Thoracic aorta (tissue), 2 donors: ENCODE measurements at places on chromosomes 12 and 14. TPM values are rescaled to one million over a fixed set of nuclear protein-coding genes. Genes with fewer than 3 reads are reported as not detected.

- no peak for DNase-seq
These were observed 125.8 kb downstream of the NCOR2 start for GRCh38 chr12:124441443-124442194.

DNA sequence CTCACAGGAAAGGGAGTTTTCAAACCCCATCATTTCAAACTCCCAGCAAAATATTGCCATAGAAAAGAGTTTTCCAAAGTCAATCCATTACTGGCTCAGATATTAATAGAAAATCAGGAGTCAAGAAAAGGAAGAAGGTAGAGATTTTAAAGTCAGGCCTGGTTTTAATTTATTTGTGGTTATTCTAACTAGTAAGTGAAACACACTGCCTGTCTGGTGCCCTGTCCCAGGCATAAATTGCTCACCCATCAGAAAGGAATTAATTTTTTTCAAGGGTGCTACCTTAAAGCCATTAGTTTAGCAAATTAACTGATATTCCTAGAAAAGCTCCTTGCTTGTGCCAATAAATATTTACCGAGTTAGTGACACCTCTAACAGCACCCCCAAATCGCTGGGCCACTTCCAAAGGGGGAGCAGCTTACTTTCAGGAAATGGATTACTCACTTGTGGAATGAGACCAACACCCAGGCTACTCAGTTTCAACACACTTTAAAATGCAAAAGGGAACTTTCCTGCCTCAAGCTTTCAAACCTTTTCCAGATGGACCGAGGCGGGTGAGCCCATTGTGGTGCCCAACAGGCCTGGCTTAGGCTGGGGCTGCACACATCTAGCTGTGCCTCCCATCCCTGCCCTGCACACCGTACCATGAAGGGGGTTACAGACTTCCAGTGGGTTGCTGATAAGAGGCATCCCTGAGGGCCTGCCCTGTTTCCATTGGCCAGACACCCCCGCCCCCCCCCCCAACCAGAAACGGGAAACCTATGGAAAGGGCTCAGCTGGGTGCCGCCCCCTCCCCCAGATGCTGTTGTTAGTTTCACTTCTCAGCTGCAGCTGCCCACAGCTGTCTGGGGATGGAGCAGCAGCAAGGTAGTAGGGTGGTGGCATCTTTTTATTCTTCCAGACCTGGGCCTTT, 117.2 kb downstream of the SAMD4A start:
- DNase-seq: peak; percentile 68

- DNase-seq: no peak
These were observed 8.9 kb upstream of the WNT5B start for GRCh38 chr12:1620092-1620491.

DNA sequence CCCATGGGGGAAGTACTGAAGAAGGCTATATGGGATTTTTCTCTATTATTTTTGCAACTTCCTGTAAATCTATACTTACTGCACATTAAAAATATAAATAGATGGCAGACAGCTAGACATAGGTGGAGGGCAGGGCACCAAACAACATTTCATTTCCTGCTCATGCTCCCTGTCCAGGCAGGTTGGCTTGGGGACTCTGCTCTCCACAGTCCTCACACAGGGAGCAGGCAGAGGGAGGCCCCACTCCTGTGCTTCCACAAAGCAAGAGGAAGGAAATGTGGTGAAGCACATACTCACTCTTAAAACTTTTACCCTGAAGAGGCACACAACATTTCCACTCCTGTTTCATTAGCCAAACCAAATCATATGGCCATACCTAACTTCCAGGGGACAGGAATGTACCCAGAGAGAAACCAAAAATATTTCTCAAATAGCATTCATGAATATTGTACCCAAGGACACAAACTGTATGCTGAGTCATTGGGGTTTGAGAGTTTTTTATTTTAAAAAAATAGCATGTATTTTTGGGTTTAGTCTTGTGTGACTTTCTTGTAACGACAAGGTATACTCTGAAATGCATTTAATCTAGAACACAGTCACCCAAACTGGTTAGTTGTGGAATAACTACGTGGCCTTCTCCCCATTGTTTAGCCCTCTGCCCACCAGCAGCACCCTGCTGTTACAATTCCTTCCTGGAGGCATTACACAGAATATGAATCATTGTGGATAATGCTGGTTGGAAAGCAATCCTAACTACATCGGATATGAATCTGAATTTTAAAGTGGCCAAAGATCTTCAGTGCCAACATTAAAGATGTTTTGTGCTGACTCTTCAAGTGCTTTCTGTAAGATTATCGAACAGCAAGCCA, 40.9 kb downstream of the RTN1 start:
- DNase-seq: no peak

DNA sequence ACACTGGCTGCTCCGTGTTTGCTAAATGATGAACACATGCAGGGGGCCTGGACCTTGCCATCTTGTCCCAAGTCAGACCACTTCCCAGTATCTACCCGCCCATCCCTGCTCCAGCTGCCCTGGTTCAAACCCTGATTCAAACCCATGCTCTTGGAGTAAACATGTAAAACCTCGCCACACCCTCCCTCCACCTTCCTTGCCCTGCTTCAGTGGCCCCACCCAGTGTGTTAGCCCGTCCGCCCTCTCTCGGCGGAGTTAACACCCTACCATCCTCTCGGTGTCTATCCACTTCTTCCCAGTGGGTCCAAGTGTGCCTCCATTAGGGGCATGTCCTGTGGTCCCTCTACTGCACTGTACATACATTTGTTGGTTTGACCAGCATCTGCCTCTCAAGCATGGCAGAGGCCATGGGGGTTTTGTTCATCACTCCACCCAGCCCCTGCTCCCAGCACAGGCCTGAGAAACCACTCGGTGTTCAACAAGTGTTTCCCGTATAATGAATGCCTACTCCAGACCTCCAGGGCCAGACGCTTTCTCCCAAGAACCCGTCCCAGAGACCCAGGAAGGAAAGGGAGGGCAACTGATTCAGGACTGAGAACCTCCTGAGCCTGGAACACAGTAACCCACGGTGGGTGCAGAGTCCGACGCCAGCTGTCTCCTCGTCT, 37.1 kb downstream of the P2RX4 start:
- DNase-seq: no peak

GRCh38 chr14:77864085-77864484, 64.2 kb downstream of the ADCK1 start:
- no peak for DNase-seq

- DNase-seq: no peak
These were observed 8.7 kb upstream of the SDSL start for GRCh38 chr12:113413488-113413939.

GRCh38 chr12:10197879-10198278, 14.8 kb upstream of the GABARAPL1 start:
- DNase-seq: no peak

DNA sequence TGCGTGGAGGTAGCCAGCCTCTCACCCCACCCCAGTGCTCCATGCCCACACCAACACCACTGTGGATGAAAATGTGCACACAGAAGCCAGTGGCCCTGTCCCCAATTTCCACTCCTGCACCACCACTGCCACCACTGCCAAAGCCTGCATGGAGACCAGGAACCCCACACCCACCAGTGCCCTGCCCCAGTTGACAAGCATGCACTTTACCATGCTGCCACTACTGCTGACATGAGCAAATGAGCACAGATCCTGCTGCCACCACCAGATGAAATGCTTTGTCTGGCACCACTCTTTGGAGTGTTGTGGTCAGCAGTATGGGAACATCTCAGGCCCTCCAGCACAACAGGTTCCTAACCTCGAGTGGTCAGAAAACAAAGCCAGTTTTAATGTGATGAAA, 104.1 kb downstream of the ATXN7L3B start:
- no peak for DNase-seq

GRCh38 chr12:101642115-101643067, 47.6 kb downstream of the MYBPC1 start:
- no peak for DNase-seq

- no peak for DNase-seq
These were observed 25.6 kb downstream of the AKAP6 start for GRCh38 chr14:32354716-32355115.

GRCh38 chr12:74129702-74130101, 407.9 kb upstream of the ATXN7L3B start:
- no peak for DNase-seq

- DNase-seq: no peak
These were observed 404.7 kb downstream of the MDGA2 start for GRCh38 chr14:47270715-47271114.

- DNase-seq: no peak
These were observed 713 bp upstream of the FBXL14 start for GRCh38 chr12:1595026-1595561.

GRCh38 chr12:114703060-114703493, 19.1 kb upstream of the TBX3 start:
- DNase-seq: no peak

GRCh38 chr14:92352158-92352985, 29.4 kb downstream of the SLC24A4 start:
- DNase-seq: no peak

- DNase-seq: no peak
These were observed 1252.6 kb downstream of the TMEM121 start for GRCh38 chr14:106778986-106779385.

DNA sequence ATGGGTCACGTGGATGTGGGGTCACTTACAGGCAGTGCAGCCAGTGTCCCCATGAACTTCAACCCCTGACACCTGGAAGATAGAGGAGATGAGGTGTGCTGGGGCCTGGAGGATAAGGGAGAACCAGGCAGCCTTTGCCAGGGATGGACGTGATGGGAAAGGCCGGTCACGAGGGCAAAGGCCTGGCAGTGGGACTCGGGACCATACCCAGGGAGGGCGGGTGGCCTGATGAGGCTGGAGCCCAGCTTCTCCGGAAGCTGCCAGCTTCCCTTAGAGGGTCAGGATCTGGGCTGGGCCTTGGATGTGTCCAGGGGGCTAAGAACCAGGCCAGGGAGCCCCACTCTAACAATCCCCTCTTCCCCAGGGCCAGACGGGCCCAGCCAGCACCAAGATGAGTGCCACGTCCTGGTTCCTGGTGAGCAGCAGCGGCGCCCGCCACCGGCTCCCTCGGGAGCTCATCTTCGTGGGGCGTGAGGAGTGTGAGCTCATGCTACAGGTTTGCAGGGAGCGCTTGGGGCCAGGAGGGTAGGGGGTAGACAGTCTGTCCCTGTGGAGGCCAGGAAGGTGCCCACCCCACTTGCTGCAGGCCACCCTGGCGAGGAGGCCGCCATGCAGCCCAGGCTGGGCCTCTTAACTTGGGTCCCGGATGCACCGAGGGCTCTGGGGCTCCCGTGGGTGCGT, 3.1 kb downstream of the CEP170B start:
- no peak for DNase-seq

GRCh38 chr14:57413849-57414248, 23.5 kb downstream of the NAA30 start:
- DNase-seq: no peak

DNA sequence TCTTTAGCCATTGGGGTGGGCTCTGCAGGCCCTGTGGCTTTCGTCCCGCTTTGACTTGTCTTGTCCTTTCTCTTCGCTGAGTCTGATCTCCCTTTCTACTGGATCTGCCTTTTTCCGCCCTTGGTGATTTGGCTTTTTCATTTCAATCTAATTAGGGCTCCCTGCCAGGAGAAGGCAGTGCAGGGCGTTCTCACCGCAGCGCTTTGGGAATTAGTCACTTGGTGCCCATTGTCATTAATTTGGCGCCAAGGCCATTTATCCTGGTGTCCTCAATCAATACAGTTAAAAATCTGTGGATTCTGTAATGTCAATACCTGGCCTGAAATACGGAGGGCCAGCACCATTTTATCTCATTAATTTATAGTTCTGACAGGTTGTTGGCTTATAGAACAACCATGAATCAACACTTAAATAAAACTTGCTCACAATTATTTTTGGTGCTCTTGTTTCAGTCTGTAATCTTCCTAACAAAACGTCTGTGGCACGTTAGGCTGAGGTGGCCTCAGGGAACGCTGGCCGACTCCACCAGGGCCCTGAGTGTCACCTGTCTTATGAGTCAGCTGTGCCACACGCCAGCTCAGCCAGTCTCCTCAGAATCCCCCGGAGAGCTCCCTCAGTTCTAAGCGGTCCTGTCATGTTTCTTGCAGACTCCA, 115.7 kb downstream of the BEGAIN start:
- no peak for DNase-seq

DNA sequence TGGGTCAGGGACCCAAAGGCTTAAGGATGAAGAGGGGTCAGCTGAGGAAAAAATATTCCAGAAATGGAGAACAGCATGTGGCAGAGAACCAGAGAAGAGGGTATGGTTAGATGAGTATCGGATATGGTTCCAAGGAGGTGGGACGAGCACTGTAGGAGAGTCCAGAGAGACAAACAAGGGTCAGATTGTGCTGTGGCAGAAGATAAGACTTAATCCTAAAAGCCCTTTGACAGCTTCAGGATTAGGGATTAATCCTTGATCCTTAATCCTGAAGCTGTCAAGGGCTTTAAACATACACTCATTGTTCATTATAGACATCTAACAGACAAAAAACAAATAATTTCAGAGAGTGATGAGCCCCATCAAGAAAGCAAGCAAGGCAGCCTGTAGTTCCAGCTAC, 124.0 kb downstream of the SPTSSA start:
- no peak for DNase-seq

GRCh38 chr14:68564826-68565759, 227.8 kb downstream of the ZFP36L1 start:
- no peak for DNase-seq

DNA sequence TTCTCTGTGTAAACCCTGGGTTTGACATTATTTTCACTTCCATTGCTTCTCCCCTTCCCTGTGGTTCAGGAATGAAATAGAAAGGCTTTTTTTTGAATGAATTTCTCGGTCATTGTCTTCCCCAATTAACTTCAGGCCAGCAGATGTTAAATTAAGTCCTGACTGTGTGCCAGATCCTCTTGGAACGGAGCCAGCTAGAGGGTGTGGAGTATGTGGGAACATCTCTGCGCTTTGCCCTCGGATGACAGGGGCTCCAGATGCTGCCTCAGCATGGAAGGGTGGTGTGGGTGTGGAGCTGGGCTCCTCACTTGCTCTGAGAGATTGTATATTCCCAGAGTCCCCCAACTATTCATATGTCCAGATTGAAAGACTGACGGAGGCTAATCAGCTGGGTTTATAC, 13.1 kb downstream of the KRT85 start:
- no peak for DNase-seq

- DNase-seq: no peak
These were observed 559 bp upstream of the CKAP4 start for GRCh38 chr12:106248312-106248845.

- no peak for DNase-seq
These were observed 77.3 kb downstream of the SNAPC1 start for GRCh38 chr14:61839507-61839906.

- DNase-seq: no peak
These were observed 99.1 kb downstream of the TBC1D30 start for GRCh38 chr12:64923536-64923935.

Gene BTBD6
- 73.5 TPM for total RNA-seq

Gene OTOGL
- 0.14 TPM for total RNA-seq

Gene PRICKLE1
- 11.5 TPM for total RNA-seq

Gene BCL2L2
- total RNA-seq: 50.6 TPM

Gene ADAM20
- total RNA-seq: 3.5 TPM

Gene C14orf39
- total RNA-seq: not detected

Gene EFS
- total RNA-seq: 23.3 TPM

Gene P2RX2
- total RNA-seq: not detected

Gene TBX5
- total RNA-seq: 1.5 TPM

Gene CCDC196
- total RNA-seq: not detected

Gene KIF21A
- 3.8 TPM for total RNA-seq

Gene DNAH10
- total RNA-seq: under 0.01 TPM

Gene SMCO2
- not detected for total RNA-seq

Gene CIROP
- not detected for total RNA-seq

Gene CISTR
- total RNA-seq: not detected

Gene RIN3
- total RNA-seq: 54.2 TPM

Gene MYL2
- 0.81 TPM for total RNA-seq

Gene DBX2
- total RNA-seq: 0.27 TPM
